ENCODE measurements at places on chromosomes 2 and 18. TPM values are rescaled to one million over a fixed set of nuclear protein-coding genes. Genes with fewer than 3 reads are reported as not detected.

GRCh38 chr2:239876271-239876947, 148.7 kb downstream of the NDUFA10 start:
- H3K27me3 ChIP-seq: no peaks in the 10 kb centered on the region
- H3K4me1 ChIP-seq: peaks cover 5% of the 10 kb centered on the region
- DNase-seq: peak; percentile 53
- H3K27ac ChIP-seq: no peak overlapping the region
- H3K4me3 ChIP-seq: no peak overlapping the region

IL36RN gene
- not detected for total RNA-seq

DNA sequence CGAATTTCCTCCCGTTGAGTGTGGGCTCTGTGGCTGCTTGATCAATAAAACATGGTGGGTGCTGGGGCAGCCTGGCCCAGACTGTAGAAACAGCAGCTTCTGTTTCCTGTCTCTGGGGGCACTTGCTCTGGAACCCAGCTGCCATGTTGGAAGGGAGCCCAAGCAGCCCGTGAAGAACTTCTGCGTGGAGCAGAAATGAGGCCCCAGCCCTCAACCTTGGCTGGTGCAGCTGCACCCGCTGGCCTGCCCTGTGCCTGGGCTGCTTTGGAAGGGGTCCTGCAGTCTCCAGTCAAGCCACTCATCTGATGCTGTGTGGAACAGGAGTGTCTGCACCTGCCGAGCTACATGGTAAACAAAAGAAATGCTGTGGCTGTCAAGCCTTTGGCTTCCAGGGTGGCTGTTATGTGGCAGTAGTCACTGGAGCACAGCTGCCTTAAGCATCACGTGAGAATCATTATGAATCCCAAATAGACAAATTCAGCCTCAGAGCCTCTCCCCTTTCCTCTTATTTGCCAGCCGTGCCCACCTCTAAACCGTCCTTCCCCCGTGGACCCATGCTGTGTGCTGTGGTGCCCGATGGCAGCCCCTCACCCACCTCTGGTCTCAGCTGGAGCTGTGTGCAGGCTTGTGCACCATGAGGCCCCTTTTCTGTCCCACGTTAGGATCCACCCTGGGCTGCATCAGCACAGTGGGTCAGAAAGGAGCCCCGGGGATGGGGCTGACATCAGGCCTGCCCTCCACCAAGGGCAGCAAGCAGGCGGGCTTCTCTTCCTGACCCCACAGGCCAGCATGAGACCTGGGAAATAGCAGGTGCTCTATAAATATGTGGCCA, 134.0 kb upstream of the HDAC4 start:
- no peaks in the 10 kb centered on the region for H3K27me3 ChIP-seq
- no peak overlapping the region for H3K27ac ChIP-seq
- H3K4me1 ChIP-seq: no peaks in the 10 kb centered on the region
- H3K36me3 ChIP-seq: no peaks in the 10 kb centered on the region
- no peak for DNase-seq
- no peak overlapping the region for H3K4me3 ChIP-seq

DNA sequence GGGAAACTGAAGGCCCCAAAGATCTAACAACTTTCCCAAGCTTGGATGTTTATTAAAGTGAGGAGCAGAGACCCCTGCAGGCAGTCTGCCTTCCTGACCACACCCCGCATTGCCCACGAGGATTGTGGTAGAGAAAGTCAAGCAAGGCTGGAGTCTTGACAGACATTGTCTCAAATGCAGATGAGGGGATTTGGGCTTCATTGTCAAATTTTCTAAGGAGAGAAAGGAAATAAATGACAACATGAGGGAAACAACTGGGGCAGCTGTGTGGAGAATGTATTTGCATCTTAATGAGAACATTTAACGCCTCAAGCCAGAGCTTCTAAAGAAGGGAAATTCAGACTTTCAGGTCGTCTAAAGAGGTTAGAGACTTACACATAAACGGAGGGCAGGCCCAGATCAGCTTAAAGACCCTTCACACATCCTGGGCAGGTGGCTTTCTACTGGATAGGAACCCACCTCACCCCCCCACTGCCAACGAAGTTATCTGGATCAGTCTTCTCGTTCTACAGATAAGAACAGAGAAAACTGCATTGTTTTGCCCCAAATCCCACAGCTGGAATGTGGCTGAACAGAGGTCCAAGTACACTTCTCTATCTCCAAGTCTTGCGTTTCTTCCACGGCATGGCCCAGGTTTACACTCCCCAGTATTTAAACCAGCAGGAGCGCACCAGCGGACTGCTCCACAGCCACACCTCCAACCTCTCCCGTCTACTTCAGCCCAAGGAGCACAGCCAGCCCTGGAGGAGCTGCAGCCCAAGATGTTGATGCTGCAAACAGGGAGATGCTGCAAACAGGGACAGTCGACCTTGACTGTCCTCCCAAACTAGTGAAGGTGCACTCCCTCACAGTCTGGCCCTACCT, 16.2 kb upstream of the SCG2 start:
- no peak overlapping the region for H3K4me3 ChIP-seq
- DNase-seq: no peak
- no peaks in the 10 kb centered on the region for H3K27me3 ChIP-seq
- no peaks in the 10 kb centered on the region for H3K36me3 ChIP-seq
- no peak overlapping the region for H3K27ac ChIP-seq

GPR55 gene
- total RNA-seq: not detected

LHCGR gene
- 3.0 TPM for total RNA-seq

GRCh38 chr18:67665266-67665665, 148.7 kb upstream of the DSEL start:
- H3K4me1 ChIP-seq: no peaks in the 10 kb centered on the region
- H3K27ac ChIP-seq: no peak overlapping the region
- DNase-seq: no peak

DNA sequence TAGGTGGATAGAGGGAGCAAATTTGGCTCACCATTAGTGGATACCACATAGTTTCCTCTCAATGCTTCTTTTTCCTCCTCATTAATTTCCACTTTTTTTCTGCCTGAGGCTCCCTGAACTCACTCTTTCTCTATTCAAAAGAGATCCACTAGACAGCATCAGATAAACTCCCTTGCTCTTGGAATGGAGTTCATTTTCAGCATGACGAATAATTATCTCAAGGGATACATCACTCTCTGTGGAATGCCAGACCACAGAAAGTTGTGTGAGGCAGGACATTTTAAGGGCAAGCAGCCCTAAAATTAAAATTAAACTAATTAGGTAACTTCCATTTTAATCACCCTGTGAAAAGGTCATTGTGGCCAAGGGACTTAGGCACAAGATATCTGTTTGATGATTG, 1920.1 kb upstream of the CELF4 start:
- no peak overlapping the region for H3K27ac ChIP-seq
- no peaks in the 10 kb centered on the region for H3K36me3 ChIP-seq
- H3K4me3 ChIP-seq: no peak overlapping the region
- DNase-seq: no peak
- H3K27me3 ChIP-seq: no peaks in the 10 kb centered on the region
- no peaks in the 10 kb centered on the region for H3K4me1 ChIP-seq

DNA sequence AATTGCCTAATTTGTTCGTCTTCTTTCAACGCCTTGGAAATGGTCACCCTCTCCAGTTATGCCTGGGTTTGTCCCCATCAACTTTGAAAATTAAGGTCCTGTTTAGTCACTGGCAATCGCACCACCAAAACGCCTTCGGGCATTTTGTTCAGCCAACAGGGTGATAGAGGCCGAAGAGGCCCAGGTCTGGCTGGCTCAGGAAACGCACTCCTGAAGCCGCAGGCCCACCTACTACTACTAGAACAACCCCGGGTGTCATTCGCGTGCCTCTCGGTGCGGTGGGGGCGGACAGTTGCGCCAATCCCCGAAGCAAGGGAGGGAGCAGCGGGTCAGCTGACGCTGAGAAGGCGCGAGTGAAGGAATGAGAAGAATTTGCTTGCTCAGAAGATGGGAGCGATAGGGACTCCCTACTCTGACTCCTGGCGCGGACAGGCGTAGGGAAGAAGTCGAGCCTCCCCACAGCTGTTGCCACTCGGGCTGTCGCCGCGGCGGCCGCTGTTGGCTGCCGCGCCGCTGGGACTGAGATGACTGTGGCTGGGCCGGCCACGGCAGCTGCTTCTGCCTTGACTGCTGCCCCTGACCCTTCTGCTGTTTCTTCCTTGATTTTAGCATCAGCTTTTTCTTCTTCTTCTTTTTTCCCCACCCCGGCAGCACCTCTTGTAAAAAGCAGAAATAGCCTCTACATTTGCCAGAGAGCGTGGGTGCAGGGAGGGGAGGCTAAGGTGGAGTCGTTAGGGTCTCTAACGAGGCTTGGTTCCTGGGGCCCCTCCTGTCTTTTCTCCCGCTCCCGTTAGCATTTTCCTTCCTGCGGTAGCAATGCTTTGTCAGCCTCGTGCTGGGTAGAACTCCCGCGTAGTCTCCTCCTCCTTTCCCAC, 387.6 kb downstream of the FIGN start:
- no peaks in the 10 kb centered on the region for H3K27me3 ChIP-seq
- peak overlapping the region; percentile 81 for H3K27ac ChIP-seq

CXCR4 gene
- total RNA-seq: 5.3 TPM

CDH19 gene
- total RNA-seq: 36.0 TPM

VWA3B gene
- not detected for total RNA-seq

RIF1 gene
- total RNA-seq: 29.1 TPM

GRCh38 chr2:235444101-235444597, 49.7 kb upstream of the AGAP1 start:
- H3K27me3 ChIP-seq: no peaks in the 10 kb centered on the region
- no peak overlapping the region for H3K4me3 ChIP-seq
- H3K36me3 ChIP-seq: no peaks in the 10 kb centered on the region
- no peak for DNase-seq
- H3K27ac ChIP-seq: no peak overlapping the region
- no peaks in the 10 kb centered on the region for H3K4me1 ChIP-seq

DNA sequence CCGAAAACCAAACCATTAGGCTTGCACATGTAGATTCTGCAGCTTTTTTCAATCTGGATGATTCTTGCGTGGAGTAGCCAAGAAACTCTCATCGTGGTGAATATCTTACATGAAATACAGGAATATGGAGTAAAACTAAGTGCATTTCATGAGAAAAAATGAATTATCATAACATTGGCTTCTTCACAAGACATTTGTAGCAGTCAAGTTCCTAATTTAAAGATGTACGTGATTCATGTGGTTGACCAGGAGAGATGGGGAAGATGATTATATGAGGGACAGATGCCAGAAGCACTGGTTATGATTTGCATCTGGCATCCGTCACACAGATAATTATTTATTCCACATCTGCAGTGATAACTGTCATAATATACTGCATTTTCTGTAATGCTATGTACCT, 90.4 kb downstream of the ANTXR1 start:
- DNase-seq: no peak
- H3K4me3 ChIP-seq: no peak overlapping the region
- H3K36me3 ChIP-seq: peaks cover 4% of the 10 kb centered on the region
- H3K27me3 ChIP-seq: no peaks in the 10 kb centered on the region
- peak overlapping the region; percentile 76 for H3K27ac ChIP-seq
- H3K4me1 ChIP-seq: peaks cover 15% of the 10 kb centered on the region

GRCh38 chr2:96528700-96529375, 7.7 kb upstream of the ARID5A start:
- no peak overlapping the region for H3K4me3 ChIP-seq
- H3K4me1 ChIP-seq: peaks cover 64% of the 10 kb centered on the region
- H3K27ac ChIP-seq: peak overlapping the region; percentile 100

GRCh38 chr18:60246606-60247005, 126.0 kb downstream of the MC4R start:
- DNase-seq: no peak
- no peaks in the 10 kb centered on the region for H3K4me1 ChIP-seq
- H3K4me3 ChIP-seq: no peak overlapping the region
- H3K27me3 ChIP-seq: no peaks in the 10 kb centered on the region

SRBD1 gene
- 22.0 TPM for total RNA-seq

DNA sequence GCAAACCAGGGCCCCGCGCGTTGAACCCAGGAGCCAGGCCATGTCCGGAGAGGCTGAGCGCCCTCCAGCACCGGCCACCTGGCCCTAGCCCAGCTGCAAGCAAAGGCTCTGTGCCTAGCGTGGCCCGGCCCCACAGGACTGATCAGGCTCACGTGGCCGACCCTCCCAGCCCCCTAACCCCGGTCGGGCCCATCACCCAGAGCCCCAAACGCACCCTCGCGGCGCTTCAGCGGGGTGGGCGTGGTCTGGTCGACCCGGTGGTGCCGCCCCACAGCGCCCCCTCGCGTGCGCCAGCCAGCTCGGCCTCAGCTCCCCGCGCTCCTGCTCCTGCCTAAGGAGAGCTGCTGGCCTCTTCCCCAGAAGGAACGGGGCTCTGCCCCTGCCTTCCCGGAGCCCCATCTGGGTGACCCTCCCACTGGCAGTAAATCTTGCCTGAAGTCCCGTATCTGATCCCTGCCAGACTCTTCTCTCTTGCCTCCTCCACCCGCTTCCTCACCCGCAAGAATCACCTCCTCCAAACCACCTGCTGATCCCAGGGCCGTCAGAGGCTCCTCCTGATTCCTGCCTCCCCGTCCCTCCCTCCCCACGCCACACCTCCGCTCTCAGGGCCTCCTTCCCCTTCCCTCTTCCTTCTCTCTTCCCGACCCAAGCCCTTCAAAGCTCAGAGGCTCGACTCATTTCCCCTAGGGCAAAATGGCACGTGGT, 12.3 kb upstream of the TEX51 start:
- DNase-seq: no peak
- H3K27me3 ChIP-seq: no peaks in the 10 kb centered on the region
- peaks cover 15% of the 10 kb centered on the region for H3K4me1 ChIP-seq

IL1B gene
- not detected for total RNA-seq

DNA sequence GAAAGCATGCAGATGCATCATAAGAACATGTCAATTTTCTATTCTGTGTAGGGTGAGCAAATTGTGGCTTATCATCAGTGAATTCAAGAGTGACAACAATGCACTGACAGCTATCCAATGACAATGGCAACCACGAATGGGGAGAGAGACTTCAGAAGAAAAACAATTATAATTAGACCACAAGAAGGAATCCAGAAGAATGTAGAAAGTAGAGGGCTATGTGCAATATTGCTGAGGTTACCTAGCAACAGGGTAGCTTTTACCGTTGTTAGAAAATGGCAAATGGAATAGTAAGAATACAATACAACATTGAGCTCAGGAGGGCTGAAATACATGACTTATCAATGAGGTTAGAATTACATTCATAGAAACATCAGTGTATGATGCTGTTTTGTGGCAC, 71.1 kb upstream of the SESTD1 start:
- H3K4me1 ChIP-seq: peaks cover 31% of the 10 kb centered on the region
- H3K27me3 ChIP-seq: no peaks in the 10 kb centered on the region
- H3K36me3 ChIP-seq: no peaks in the 10 kb centered on the region
- no peak for DNase-seq

IL1RL1 gene
- 4.3 TPM for total RNA-seq

- no peaks in the 10 kb centered on the region for H3K27me3 ChIP-seq
- DNase-seq: no peak
- H3K27ac ChIP-seq: no peak overlapping the region
- no peaks in the 10 kb centered on the region for H3K4me1 ChIP-seq
- H3K36me3 ChIP-seq: no peaks in the 10 kb centered on the region
- no peak overlapping the region for H3K4me3 ChIP-seq
Measured at GRCh38 chr2:136006658-136007057, 21.2 kb upstream of the DARS1 start.

- H3K4me3 ChIP-seq: no peak overlapping the region
- no peak for DNase-seq
- no peaks in the 10 kb centered on the region for H3K4me1 ChIP-seq
- no peaks in the 10 kb centered on the region for H3K27me3 ChIP-seq
- H3K36me3 ChIP-seq: peaks cover 68% of the 10 kb centered on the region
- no peak overlapping the region for H3K27ac ChIP-seq
Measured at GRCh38 chr2:96702098-96702785, 37.6 kb downstream of the LMAN2L start.

CHRNG gene
- total RNA-seq: not detected

SYT4 gene
- 1.2 TPM for total RNA-seq
